ENCODE measurements at places on chromosomes 11 and 22. TPM values are rescaled to one million over a fixed set of nuclear protein-coding genes. Genes with fewer than 3 reads are reported as not detected.
A peak's percentile ranks its signal among the peaks of the same experiment; 100 is the strongest.

DNA sequence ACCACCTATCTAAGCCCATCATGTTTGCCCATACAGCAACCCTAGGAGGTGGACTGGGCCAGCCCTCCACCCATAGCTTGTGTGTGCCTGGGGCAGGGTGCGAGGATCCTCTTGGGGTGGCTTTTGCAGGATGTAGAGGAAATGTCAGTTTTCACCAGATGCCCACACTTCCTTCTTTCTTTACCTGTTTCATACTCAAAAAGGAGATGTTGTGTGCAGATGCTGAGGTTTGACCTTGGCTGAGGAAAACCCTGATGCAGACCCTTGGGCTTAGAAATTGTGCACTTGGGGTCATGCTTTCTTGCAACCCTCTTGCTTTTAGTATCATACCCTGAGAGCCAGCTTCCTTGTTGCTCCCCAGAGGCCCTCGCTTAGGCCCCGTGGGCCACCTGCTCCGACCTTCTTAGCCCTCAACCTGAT is 2.2 kb downstream of the HTR3A start:
- DNase-seq = no peak

SLC6A5 gene
- total RNA-seq = not detected

GRCh38 chr11:8777907-8778767 is 95.5 kb downstream of the RPL27A start:
- peak; percentile 61 for DNase-seq

- no peak for DNase-seq
Observed at GRCh38 chr11:78549624-78550409, 24.8 kb downstream of the NARS2 start.
